ENCODE measurements at places on chromosomes 16 and 17. TPM values are rescaled to one million over a fixed set of nuclear protein-coding genes. Genes with fewer than 3 reads are reported as not detected.
A peak's percentile ranks its signal among the peaks of the same experiment; 100 is the strongest.

The CACNG1 gene
- not detected for total RNA-seq

The SMPD3 gene
- 0.99 TPM for total RNA-seq

The SLC35G6 gene
- total RNA-seq = 0.18 TPM

- peaks cover 6% of the 10 kb centered on the region for H3K4me1 ChIP-seq
- H3K4me3 ChIP-seq = no peak overlapping the region
These were observed 292.5 kb downstream of the XYLT1 start for GRCh38 chr16:17177959-17178905.

DNA sequence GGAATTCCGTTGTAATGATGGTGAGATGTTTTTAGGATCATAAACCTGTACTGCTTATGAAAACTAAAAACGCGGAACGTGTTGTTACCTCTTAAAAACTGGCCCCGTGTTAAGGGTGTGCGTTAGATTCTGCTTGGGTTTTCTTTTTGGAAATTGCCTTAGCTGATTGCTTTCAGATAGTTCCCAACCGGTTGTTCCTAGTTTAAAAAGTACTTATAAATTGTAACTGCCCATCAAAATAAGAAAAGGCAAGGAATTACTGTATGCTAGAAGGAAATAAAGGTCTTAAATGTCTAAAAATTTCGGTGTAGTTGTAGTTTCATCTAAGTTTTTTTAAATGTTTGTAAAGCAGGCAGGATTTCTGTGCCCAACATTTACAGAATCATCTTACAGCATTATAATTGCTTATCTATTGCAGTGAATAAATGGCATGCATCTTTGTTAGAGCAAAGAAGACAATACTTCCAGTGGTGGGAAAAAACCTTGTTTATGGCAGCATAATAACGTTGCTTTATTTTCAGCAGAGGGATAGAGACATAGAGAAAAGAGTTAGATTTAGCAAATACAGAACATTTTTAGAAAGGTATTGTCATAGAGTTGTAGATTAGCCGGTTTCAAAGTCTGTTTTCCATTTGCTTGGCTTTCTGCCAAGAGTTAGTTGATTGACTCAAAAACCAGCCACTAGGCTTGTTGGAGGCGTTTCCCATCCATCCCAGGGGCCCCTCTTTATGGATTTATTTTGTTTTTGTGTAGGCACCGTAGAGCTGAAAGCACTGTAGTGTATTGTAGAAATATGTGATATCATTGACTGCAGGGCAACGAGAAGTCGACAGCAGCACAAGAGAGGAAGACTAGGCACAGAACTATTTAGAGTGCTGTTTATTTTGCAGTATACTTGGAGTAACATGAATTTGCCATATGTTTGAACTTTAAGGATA, 1.7 kb downstream of the PPM1D start:
- peak; percentile 44 for DNase-seq
- H3K36me3 ChIP-seq = no peaks in the 10 kb centered on the region
- H3K4me3 ChIP-seq = peak overlapping the region; percentile 97
- peak overlapping the region; percentile 96 for H3K27ac ChIP-seq

Measured in WTC11 (cell line).